ENCODE measurements at places on chromosomes 6 and 20. TPM values are rescaled to one million over a fixed set of nuclear protein-coding genes. Genes with fewer than 3 reads are reported as not detected.

The ENPP4 gene
- 0.32 TPM for total RNA-seq

The LPA gene
- total RNA-seq: 0.02 TPM

The HDAC2 gene
- total RNA-seq: 93.0 TPM

The OR11A1 gene
- total RNA-seq: not detected

The GSTA3 gene
- not detected for total RNA-seq

The WFDC12 gene
- total RNA-seq: not detected

The PRRT1 gene
- 0.95 TPM for total RNA-seq
